ENCODE measurements at places on chromosomes 2 and 18.

DNA sequence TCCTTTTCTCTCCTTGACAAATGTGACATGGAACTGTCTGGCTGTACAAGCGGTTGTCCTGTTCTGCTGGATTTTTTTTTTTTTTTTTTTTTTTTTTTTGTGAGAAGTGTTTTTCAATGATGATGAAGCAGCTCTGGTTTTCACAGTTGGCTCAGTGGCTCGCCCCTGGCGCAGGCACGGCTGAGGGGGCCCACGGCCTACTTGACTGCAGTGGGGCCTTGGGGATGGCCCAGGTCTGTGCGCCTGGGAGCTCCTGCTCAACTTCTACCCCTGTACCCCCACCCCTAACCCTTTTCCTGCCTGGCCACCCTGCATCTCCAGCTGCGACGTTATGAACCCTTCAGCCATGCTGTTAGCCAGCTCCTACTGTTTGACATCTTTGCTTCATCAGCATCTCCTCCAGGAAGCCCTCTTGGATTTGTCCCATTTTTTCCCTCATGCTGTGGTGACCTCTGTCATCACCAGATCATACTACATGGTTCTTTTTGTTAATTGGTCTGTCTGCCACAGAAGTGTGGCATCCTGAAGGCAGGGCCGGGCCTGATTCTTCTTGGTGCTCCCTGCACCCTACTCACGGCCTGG, 167.9 kb downstream of the INHBB start:
- DNase-seq, result no peak

DNA sequence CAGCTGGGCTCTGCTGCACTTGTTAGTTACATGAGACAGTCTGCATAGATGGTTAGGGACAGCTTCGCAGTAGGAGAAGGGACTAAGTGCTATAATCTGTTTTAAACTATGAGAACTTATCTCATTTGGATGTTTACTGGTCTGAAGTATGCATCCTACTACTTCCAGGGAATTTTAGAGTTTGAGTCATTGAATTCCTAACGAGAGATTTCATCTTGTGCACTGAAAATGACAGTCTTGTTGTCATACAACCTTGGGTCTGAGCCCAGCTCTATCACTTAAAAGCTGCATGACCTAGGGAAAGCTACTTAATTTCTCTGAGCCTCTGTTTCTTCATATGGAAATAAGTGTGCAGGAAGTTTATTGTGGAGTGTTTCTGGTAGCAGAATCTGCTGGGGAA, 78.4 kb downstream of the TRIM43 start:
- DNase-seq, result no peak

GRCh38 chr2:210558708-210559107, 2.3 kb downstream of the CPS1 start:
- no peak for DNase-seq

DNA sequence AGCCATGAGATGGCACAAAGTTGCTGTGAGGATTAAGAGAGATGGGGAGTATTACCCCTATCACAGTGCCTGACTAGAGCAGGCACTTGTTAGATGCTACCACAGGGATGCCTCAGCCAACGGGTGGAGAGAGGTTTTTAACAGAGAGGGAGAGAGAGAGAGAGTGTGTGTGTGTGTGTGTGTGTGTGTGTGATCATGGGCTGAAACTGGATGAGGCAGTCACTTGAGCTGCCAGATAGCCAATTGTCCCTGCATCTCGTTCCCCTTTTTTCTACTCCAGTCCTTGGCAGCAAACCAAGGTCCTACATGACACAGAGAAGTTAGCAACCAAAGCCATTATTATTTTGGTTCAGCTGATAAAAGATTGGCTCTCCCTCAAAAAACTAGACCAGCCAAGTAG, 3.0 kb downstream of the CD8A start:
- DNase-seq, result peak; percentile 45

GRCh38 chr2:95158441-95158840, 1.2 kb downstream of the ZNF514 start:
- DNase-seq, result no peak
